OCI-LY7 (cell line): ENCODE measurements at places on chromosomes 7 and 10.

DNA sequence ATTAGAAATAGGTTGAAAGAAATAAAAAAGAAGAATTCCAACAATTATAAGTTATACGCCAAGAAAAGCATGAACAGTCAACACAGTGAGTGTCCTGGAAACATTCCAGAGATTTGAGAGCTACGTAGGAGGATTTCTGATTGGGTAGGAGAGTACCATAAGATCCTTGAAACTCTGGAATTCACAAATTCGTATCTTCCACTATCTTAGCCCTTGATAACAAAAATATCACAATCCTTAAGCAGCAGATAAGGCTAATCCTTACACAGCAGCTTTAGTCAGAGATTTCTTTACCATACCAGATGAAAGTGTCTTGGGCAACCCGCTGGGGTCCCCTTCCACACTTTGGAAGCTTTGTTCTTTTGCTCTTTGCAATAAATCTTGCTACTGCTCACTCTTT lies 8.2 kb downstream of the TPK1 start:
- DNase-seq, result no peak

DNA sequence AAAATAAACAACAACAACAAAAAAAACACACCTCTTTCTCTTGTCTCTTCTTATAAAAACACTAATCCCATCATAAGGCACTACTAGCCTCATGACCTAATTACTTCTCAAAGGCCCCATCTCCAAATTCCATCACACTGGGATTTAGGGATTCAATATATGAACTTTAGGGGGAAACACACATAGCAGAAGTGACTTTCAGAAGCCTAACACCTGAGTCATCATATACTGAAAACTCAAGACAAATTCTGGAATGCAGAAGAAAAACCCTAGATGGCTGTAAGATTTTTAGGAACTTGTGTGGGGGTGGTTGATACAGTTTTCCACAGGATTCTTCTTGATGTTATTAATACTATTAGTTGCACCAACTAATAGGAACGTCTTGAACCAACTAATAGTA lies 33.7 kb upstream of the CSTF2T start:
- no peak for DNase-seq

DNA sequence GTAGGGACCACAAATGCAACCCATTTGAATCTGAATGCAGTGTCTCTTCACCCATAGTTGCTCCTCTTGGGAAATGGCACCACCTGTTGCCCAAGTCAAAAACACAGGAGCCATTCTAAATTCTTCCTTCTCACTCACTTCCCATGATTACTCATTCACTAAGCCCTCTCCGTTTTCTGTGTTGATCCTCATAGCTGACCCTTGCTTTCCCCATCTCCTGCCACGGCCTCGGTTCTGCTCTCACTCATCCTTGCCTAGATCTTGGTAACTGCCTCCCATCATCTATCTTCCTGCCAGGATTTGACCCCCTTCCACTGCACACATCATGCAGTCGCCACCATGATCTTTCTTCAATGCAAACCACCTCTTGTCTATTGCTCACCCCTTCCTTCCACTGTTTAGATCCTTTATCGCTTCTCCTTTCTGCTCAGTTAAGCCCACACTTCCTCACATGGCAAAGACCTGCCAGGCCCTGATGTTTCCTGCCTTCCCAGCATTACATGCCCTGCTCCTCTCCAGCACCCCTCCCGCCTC lies 19.0 kb upstream of the CPN1 start:
- DNase-seq, result peak; percentile 22

DNA sequence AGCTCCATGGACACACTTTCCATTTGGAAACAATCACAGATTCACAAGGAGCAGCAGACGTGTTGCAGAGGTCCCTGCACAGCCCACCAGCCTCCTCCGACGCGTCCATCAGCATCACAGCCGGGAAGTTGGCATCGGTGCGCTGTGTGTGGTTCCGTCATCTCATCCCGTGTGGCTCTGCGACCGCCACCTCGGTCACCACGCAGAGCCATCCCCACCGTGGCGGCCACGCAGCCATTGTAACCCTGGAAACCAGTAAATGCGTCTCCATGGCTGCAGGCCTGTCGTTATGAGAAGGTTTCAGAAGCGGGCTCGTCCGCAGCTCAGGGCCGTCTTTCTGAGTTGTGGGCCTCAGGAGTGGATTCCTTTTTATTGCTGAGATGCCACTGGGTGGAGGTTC lies 36.0 kb downstream of the FOXK1 start:
- DNase-seq, result no peak

DNA sequence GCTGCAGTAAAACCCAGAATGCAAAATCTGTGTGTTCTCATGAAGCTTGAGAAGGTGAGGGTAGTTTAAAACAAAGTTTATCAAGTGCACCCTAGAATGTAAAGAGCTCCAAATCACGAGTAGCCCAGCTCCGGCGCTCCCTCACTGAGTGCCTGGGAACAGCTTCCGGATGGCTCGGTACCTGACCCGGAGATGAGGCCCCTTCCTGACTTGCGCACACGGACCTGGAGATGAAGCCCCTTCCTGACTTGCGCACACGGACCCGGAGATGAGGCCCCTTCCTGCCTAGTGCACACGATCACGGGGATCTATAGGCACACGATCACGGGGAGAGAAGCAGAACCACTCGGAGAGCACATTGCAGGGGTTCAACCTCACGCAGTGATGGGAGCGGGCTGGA lies 322.1 kb upstream of the RNF32 start:
- no peak for DNase-seq

DNA sequence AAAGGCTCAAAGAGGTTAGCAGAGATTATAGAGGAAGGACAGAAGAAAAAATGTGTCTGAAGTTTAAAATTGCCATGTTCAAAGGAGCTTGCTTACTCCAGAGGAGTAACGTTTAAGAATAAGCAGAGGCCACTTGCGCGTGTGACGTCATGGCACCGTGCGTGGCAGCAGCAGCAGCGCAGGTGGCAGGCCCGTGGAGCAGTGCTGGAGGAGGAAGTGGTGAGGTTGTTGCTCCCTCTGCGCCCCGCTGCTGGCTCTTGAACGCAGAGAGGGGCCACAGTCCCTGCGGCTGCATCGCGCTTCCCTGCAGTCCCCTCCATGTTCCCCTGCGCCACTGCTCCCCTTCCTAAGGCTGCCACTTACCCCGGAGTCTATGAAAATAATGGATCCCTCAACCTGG lies 37.5 kb downstream of the GDI2 start:
- peak; percentile 69 for DNase-seq

- no peak for DNase-seq
These were observed 25.6 kb downstream of the TM9SF3 start for GRCh38 chr10:96560966-96561887.

DNA sequence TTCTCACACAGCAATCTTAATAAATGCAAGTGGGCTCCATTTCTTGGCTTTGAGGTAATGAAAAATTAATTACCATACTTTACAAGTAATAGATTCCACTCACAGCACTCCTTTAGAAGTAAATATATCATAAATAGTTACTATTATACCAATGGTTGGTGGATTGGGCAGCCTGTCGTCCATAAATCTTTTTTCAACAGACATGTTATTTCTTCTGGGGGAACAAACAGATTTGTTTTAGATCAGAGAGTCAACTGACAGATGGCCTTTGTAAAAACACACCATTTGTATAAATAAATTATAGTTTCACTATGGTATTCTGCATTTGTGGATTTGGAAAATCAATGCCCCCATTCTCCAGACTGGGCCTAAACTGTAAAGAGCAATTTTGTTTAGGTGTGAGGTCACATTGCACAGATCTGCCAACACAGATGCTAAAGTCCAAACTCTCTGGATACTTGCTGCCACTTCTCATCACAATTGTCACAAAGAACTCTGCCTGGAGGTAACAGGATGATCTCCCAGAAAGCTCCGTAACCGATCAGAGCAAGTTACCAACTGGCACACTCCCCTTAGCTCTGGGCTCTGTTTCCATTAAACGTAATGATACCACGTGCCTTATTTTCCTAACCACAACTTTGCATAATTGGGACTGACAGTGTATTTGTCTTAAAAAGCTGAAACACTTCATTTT lies 4.5 kb upstream of the MACROH2A2 start:
- DNase-seq, result no peak

- no peak for DNase-seq
These were observed 75.7 kb downstream of the MICALL2 start for GRCh38 chr7:1383398-1384112.

DNA sequence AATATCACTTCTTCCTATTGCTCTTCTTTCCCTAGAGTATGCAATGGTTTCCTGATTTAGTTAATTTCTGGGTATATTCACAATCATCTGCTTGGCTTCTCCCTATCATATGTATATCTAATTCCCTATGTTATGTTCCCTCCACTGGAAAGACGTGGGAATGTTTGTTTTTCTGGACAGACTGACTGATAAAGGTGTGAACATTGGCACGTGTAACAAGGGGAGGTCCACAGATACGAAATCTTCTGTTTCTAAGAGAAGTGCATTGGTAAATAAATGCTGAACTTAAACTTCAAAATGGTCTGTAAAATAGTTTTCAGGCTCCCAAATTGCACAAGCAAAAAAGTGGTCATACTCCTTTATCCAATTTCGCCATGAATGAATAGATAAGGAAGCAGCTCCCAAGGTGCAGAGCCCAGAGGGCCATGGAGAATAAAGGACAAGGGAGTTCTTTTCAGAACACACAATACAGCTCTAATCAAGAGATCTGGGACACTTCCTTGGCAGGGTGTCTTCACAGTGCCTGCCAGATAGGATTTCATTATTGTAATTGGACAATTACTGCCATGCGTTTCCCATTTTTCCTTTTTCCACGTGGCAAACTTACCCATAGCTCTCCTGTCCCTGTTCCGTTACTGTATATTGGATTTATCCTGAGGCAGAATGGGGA lies 141.9 kb downstream of the RNF133 start:
- DNase-seq, result no peak

GRCh38 chr10:124640538-124641231 lies 103.5 kb downstream of the FAM53B start:
- no peak for DNase-seq

GRCh38 chr10:114603948-114604347 lies 54.1 kb downstream of the ABLIM1 start:
- no peak for DNase-seq
